ENCODE measurements at places on chromosomes 7 and 10.

GRCh38 chr10:110421512-110422138 lies 76.1 kb upstream of the DUSP5 start:
- no peak for DNase-seq

- no peak for DNase-seq
Observed at GRCh38 chr7:42380401-42380800, 143.4 kb upstream of the GLI3 start.

DNA sequence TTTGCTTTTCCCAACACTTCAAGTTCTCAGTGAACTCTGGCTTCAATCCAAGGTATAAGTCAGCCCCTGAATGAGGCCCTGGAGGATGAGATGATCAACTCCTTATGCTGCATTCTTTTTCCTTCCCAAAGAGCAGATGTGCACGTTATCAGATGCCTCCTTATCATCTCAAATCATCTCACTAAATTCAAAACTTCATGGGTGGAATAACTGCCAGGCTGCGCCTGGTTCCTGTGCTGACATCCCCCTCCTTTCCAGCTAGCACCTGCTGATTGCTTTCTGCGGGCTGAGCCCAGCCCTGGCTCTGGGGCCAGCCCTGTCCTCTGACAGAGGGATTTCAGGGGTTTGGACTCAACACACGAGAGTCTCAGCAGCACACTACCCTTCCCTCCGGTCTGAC lies 44.9 kb downstream of the TLL2 start:
- no peak for DNase-seq

DNA sequence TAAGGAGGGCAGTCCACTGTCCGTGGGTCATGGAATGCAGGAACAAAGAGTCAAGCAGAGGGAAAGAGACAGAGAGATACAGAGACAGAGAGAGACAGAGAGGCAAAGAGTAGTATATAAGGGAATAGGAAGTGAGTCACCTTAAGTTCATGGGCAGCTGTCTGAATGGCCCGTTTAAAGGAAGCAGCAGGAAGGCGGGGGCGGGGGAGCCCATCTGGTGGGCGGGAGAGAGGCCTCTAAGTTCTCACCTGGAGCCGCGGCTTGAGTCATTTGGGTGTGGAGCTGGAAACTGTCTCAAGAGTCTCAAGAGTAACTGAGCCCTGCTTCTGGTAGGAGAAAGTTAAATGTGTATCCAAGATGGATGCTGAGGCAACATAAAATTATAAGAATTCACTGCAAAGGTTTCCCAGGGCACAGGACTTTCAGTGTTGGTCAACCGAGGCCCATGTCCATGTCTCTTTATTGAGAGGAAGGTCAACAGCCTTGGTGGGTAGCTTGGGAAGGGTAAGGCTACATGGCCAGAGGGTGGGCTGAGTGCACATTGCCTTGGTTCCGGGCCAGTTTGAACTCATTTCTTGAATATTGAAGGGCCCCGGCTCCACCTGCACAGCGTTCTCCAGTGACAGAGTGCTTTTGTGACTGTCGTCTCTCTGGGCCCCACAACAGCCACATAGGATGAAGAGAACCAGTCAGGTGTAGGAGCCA lies 85.5 kb upstream of the CACUL1 start:
- DNase-seq = no peak

- DNase-seq = no peak
Observed at GRCh38 chr7:8516976-8517375, 83.6 kb downstream of the NXPH1 start.

GRCh38 chr7:81447351-81447952 lies 322.4 kb downstream of the HGF start:
- DNase-seq = peak; percentile 14

DNA sequence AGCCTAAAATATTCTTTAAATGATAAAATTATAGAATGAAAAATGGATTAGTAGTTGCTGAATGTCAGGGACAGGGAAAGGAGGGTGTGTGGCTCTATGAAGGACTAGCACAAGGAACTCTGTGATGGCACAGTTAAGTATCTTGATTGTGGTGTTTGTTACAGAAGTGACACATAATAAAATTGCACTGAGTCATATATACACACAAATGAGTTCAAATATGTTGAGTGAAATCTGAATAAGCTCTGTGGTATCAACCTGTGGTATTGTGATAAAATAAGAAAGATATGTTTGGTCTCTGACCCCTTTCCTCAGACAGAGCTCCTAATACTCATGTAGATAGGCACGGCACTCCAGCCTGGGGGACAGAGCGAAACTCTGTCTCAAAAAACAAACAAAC lies 181.5 kb upstream of the TRIM24 start:
- no peak for DNase-seq

DNA sequence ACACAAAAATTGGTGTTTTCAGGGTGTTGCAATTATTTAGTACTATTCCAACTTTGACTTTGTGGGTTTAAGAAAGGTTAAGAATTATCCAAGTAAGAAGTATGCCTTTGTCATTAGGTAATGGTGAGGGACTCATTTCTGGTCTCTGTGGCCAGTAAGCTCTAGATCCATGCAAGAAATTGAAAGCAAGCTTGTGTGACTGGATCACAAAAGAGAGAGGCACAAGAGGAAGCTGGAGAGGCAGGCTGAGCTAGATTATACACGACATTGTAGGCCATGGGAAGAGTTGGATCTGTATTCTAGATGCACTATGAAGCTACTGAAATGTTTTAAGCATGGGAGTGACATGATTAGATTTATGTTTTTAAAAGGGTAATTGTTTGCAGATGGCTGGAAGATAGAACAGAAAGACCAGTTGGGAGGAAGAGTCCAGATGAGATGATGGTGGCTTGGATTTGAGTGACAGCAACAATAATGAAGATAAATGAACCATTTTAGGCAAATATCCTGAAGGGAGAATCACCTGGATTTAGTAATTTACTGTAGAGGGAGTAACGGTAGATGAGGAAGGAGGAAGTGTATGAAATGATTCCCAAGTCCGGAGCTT lies 50.0 kb downstream of the CALD1 start:
- DNase-seq = no peak

DNA sequence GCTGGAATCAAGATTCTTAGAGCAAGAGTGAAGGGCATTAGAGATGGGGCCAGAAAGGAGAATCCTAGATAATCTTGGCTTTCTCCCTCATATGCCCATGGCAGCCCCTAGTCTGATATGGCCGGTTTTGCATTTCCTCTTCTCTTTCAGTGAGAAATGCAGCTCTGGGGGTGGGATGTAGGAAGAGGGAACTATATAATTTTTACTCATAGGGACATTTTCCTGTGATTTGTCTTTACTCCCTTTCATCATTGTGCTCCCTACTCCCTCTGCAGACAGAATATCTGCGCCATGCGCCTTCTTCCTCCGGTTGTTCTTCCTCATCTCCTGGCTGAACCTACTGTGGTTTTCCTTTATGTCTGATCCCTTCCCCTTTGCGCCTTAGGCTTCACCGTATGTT lies 16.8 kb upstream of the CHCHD1 start:
- no peak for DNase-seq

GRCh38 chr7:134992626-134993179 lies 6.4 kb downstream of the AGBL3 start:
- no peak for DNase-seq

DNA sequence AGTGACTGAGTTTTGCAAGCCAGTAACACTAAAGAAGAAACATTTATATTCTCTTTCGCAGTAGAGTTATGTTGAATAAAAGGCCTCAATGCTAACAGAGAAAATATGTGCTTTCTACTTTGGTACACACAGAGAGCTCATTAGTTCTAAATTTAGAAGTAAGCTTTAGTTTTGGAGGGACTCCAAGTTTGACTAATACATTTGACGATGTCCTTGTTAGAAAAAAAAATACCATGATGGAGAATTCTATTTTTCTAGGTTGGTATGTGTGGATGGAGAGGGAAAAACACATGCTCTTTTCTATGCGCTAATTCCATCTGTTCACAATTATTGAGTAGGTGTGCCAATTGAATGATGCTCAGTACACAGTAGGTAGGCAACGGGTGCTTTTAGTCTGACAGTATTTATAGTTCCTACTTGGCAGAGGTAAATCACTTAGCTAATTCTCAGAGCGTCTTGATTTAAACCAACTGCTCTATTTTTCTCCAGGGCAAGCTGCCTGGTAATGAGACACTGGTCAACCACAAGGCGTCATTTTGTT lies 327.2 kb upstream of the AKR1E2 start:
- peak; percentile 88 for DNase-seq

- no peak for DNase-seq
Observed at GRCh38 chr7:2475678-2476015, 551 bp downstream of the GRIFIN start.

GRCh38 chr7:916291-916941 lies 38.1 kb downstream of the ADAP1 start:
- no peak for DNase-seq

DNA sequence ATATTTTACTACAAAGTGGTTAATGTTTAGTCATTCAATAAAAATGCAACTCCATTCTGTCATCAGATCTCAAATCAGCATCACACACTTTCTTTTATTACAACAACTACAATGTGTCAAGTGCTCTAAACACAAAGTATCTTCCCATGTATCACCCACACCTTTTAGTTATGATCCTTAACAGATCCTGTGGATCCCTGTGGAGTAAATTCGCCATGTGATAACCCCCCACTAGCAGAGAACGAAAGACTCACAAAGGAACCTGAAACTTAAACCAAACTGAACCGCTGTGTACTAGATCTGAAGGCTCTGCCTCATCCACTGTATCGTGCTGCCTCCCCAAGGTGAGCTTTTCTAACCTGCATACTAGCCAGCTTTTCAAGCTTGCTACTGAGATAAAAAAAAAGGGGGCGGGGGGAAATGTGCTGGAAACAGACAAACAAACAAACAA lies 1.7 kb downstream of the DPY19L1 start:
- DNase-seq = no peak

- DNase-seq = no peak
Observed at GRCh38 chr10:90738885-90739284, 119.0 kb downstream of the HTR7 start.

DNA sequence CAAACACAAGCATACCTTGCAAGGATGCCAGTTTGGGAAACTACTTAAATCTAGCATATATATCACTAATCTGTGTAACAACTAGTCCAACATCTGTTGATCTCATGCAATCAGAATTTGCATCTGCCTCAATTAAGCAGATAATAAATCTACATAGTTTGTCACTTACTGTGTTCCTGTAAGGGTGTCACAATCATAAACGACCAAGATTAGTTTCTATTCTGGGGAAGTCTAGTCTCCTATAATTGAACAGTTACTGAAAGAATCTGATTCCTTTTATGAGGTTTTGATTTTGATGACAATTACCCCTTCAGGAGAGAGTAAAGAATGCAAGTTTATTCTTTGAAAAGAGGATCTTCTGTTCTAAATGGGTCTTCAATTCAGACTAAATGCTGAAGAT lies 85.5 kb upstream of the LRRN3 start:
- DNase-seq = no peak

DNA sequence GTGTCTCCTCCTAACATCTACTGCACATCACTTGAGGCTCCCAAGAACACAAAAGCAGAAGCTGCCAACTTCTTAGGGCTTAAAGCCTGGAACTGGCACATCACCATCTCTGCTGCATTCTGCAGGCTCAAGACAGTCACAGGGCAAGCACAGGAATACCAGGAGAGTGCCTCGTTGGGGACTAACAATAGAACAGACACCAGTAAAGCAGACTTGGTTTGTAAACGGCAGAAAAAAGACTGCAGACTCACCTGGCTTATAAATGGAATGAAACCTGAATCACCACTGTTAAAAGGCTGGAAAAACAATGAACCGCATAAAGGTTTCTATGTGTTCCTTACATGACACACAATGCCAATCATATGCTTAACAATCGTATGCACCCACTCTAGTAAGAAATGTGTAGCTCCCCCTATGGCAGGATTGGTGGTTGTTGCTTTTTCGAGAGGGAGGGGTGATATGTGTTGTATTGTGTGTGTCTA lies 12.8 kb downstream of the RHEB start:
- no peak for DNase-seq

GRCh38 chr7:122520971-122521555 lies 177.9 kb downstream of the RNF133 start:
- no peak for DNase-seq

- no peak for DNase-seq
Observed at GRCh38 chr10:71086439-71087080, 125.8 kb upstream of the UNC5B start.

- DNase-seq = no peak
Observed at GRCh38 chr7:123714296-123715080, 34.3 kb downstream of the WASL start.

DNA sequence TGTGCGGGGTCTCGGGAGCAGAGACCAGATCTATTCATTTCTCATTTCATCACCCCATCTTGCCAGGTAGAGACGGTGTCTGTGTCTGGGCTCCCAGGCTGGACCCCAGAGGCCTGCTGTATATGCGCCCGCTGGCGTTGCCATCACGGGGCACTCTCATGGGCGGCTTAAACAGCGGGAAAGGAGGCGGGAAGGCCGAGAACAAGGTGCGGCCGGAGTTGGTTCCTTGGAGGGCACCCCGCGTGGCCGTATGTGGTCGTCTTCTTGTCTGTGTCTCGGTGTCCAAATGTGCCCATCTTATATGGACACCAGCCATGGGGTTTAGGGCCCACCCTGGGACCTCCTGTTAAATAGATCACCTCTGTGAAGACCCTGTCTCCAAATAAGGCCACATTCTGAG lies 2.1 kb upstream of the CFAP46 start:
- DNase-seq = no peak

- peak; percentile 9 for DNase-seq
Observed at GRCh38 chr7:8109196-8110022, 140.8 kb downstream of the GLCCI1 start.

DNA sequence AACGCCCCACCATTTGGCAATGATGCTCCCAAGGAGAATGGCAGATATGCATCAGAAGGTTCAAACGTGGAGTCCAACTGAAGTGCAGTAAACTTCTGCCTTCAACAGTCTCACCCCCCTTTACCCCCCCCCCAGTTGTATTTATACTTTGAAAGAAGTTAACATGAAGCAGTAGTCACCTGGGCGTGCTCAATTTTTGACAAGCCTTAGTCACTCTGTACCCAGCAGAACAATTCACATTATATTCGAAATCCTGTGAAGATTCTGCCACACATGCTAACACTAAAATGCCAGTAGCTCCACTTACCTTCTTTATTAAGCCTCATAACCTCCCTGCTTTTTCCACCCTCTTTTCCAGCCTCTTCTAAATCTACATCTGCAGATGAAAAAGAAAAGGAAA lies 894 bp downstream of the ATXN7L1 start:
- DNase-seq = no peak

DNA sequence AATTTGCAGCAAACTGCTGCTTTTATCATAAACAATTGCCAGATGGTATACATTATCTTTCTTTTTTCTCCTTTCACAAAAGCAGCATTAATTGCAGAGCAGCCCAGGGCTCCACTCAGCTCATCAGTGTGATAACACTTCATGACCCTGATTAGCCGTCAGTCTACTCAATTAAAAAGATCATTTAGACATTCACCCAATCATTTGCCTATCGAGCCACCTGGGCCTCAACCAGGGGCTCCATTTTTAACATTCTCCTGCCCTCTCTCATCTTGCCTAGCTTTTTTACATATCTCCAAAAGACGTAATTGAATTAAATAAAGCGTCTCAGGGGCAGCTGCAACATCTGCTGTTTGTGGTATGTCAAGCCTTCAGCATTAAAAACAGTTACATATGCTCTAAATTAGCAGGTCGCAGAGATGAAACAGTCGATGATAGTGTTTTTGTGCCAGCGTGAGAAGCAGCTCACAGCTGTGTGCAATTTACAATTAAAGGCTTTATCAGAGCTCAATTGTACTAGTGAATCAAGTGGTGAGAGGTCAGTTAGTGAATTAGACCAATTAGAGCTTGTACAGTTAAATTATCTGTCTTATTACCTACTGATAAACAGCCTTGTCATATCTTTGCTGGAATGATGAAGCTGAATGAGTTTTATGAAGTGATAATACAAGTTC lies 522.5 kb downstream of the ETV1 start:
- no peak for DNase-seq

GRCh38 chr7:26705567-26705966 lies 158.8 kb downstream of the SKAP2 start:
- DNase-seq = peak; percentile 75
